T-helper 9 cell (primary cell): ENCODE measurements at places on chromosomes 5 and 9.

- no peak for DNase-seq
Measured at GRCh38 chr5:177482359-177482795, 8.9 kb upstream of the DBN1 start.

DNA sequence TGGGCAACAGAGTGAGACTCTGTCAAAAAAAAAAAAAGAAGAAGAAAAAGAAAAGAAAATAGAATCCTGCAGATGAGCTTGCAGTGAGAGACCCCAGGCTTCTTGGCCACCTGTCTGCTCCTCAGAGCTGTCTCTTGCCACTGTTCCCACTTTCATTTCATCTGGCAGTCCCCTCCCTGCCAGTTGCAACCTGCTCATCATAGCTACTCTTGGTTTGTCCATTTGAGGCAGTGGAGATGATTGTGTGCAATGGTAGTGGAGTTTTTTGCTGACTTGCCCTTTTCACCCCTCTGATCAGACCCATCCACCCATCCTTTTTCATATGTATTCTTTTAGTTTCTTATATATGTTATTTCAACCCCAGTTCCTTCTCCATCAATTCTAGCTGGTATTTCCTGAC is 28.7 kb downstream of the ANKRD33B start:
- no peak for DNase-seq

DNA sequence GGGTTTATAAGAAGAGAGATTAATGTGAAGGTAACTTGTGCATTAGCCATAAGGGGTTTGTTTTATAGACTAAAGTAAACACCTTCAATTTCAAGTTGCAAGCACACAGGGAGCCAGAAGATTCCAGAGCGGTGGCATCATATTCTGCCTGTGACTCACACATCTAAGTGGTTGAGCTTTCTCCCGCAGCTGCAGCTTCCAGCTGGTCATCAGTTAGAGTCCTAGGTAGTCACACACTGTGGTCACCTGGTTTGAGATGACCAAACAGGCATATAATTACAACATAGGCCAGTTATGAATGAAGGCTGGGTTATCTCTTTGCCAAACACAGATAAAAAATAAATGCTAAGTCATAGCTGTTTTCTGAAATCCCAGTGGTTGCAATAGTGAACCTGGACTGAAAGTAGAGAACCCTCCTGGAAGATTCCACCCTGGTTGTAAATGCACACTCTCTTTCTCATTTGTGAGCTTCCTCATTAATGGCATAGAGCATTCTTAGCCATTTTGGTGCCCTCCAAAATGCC is 171.3 kb downstream of the GDNF start:
- no peak for DNase-seq

DNA sequence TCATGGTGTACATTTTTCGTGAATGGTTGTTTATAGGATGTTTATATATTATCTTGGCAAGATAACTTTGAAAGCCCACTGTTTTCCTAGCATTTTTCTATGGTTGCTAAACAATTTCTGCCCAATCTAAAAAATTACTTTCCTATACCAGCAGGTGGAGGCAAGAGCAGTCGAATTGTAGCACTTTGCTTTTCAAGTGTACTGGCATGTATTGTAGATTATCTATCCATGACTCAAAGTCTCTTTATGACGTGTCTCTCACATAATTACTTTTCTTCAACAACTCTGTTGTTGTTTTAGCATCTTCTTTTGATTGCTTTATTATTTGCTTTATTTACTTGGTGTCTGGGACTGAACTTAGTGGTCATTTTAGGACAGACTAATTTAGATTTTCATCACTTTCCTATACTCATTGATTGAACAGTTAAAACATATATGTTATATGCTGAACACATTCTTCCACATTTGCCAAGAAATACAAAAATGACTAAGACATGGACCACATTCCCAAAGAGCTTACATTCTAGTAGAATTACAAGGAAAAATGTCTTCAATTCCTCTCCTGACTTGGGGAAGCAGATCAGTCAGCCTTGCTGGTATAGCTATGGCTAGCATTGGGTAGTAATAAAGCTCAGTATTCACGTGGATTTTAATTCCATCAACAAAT is 20.7 kb downstream of the NLN start:
- no peak for DNase-seq

DNA sequence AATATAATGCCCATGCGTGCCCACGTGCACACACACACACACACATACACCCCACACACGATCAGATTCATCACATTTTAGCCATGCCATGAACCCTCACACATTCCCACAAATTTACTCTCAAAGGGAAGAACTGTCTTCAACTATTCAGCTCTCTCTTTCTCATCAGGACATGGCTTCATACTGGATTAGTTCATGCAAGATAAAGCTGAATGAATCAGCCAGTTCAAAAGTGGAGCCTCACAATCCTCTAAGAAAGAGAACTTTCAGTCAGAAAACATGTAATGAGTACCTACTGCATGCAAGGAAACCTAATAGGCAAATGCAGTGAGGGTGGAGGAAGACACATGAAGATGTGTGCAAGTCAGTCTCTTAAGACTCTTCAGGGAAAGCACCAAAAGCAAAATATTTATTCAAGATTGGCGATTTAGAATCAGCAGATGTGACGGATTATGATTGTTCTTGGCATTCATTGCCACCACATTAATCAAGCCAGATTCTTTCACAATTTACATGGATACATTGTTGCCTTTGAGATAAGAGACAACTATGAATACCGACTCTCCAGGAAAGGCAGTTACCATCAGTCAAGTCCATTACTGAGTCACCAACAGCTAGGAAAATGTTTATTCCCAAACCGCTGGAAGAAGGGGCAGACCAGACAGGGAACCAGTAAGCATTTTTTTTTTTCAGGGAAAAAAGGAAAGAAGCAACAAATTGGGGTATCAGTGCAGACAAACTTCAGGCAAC is 30.3 kb upstream of the PUM3 start:
- DNase-seq: no peak

DNA sequence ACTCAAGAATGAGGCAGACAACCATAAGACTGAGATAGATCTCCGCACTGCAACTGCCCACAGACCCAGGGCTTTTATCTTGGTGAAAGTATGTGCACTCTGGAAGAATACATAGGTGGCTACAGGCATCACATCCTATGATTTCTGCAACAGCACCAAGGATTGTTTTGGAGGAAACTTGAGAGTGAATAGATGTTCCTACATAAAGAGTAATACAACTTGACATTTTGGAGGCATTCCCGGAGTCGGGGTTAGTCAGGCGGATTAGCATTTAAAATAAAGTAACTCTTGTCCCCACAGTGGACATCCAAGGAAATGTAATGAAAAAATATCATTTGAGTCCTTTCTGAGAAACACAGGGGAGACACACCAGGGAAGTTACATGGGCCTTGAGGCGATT is 26.7 kb downstream of the TMEM174 start:
- DNase-seq: no peak

GRCh38 chr9:113163001-113163400 is 12.2 kb downstream of the SLC31A2 start:
- DNase-seq: no peak

- DNase-seq: no peak
Measured at GRCh38 chr9:69443178-69443577, 118.2 kb downstream of the ENTREP1 start.

- DNase-seq: no peak
Measured at GRCh38 chr9:116002624-116003023, 151.0 kb upstream of the PAPPA start.
